Ovary (tissue), 10 donors: ENCODE measurements at places on chromosomes 4 and X.

DNA sequence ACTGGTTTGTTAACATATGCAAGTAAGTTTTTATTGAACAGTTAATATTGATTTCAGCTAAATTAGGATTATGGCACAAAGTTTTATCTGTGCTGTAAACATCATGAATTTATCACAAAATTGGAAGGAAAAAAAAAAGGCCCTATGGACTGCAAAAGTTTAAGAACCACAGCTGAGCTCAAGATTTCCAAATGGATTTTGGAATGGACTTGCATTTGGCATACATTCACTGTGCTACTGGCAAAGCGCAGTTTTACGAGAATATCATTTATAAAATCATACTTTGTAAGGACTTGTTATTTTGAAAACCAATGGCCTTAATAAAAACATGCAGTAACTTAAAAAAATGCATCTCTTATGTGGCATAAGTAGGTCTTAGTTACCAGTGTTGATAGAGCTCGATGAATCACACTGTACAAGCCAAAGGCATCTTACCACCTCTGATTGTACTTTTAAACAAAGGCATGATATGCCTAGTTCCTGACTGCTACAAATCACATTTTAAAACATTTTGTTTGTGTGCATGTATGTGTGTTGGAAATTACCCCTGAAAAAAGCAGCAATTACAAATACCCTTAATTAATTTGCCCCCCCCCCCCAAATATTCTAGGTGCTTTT lies 58.6 kb downstream of the TAB3 start:
- DNase-seq = no peak

DNA sequence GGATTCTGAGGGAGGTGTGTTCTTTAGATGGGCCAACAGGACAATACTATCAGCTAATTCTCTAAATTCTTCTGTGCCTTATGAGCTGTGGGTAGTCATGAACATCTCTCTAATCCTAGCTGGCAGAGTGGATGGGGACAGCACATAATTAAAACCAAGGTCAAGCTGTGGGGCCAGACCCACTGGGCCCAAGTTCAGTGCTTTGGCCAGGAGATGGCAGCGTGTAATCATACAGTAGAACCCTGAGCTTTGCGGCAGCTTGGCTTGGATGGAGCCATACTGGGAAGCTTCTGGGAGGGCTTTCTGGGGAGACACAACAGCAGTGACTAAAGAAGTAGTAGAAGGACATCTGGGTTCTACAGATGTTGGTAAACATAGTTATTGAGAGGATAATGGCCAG lies 140.3 kb upstream of the CXCL13 start:
- DNase-seq = no peak

- DNase-seq = peak; percentile 36
These were observed 553 bp downstream of the SLC16A2 start for GRCh38 chrX:74421740-74422352.

DNA sequence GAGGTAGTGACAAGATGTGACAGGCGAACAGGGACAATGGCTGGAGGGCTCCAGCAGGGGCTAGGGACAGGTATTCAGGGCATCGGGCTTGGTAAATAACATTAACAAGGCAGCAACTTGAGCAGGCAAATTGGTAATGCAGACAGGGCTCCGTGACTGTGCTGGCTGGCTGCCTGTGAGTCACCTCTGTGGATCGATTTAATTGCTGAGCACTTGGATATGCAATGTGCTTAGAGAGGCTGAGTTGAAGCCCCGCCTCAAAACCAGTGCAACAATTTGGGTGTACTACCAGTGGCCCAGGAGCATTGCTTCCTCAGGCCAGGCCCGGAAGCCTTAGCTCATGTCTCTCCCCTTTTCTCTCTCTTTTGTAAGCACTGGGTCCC lies 19.5 kb downstream of the CNGA2 start:
- no peak for DNase-seq

DNA sequence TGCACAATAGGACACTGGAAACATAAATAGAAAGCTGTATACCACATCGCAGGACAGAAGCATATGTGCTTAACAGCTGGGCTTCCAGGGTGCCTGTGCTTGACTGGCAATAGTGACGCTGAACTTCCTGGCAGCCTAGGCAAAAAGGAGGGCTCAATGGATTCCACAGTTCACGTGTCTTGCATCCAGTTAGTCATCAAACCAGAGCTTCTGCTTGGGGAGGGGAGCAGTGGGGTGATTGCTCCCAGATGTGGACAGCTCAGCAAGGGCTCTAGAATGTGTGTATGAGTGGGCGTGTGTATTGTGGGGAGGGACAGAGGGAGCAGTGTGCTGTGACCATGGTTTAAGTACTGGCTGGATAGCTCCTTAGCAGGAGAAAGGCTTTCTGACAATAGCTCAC lies 2.3 kb downstream of the PRRG3 start:
- DNase-seq = no peak

- no peak for DNase-seq
These were observed 260.4 kb downstream of the GALNTL6 start for GRCh38 chr4:172073590-172073989.

GRCh38 chrX:97860226-97860625 lies 976.5 kb downstream of the RPA4 start:
- DNase-seq = no peak
